ENCODE measurements at places on chromosomes 1 and 21.

- no peak for DNase-seq
Measured at GRCh38 chr1:38454236-38454635, 405.3 kb downstream of the RRAGC start.

DNA sequence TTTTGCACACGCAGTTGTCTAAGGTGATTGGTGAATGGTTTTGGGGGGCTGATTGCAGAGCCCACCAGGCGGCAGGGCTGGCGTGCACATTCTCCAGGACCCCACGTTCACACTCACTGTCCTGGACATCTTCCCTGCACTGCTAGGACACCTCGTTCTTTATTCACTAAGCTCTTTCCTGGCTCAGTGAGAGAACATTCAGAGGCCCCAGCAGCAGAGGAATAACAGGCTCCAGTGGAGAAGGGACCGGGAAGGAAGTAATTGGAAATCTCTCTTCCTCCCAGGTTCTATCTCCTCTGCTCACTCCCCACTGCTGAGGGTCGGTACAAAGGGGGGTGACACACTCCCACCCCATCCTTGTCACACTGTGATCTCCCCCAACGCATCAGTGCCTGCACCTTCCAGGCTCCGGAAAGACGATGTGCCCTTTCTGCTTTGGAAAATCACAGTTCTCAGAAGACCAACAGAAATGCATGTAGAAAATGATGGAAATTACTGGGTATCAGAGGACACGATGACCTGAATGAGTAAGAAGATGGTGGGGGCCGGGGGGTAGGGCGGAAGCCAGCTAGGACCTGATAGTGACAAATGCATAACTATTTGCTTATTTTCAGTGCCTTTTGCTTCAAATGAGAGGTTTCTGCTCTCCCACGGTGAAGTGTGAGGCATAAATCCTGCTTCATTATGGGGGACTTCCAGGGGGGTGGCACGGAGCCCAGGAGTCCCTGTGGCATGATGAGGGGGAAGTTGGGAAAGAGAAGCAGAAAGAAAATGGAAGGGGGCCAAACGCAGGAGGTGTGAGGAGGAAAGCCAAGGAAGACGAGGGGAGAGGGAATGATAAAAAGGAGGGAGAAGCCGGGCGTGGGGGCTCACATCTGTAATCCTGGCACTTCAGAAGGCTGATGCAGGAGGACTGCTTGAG lies 25.2 kb upstream of the KIF26B start:
- no peak for DNase-seq

DNA sequence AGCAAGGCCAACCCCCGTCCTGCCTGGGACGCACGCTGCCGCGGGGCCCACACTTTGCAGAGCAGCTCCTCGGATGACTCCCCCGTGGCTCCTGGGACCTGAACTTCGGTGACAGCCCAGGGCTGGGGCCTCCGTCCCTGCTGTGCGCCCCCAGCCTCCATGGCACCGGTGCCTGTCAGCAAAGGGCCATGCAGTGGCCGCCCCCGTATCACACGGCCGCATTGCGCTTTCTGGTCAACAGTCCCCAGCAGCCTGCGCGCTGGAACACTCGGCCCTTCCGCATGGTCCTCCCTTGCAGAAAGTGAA lies 18.0 kb downstream of the NADK start:
- DNase-seq = no peak

DNA sequence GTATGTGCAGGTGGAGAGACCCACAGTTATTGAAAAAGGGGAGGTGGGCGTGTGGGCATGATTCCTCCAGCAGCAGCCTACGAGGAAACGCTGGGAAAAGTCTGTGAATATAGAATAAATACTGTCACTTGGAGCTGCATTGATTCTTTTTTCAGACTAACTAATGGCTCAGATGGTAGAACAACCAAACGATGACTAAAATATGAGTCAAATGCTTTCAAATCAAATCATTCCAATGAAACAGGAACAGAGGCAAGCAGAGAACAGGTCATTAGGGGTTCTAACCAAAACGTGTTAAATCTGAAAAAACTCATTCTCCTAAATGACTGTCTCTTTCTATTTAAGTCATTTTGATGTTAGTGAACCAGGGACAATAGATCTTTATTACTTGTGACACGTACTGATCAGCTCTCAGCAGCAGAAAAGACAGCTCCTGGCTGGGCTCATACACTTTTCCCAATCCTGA lies 35.1 kb upstream of the SEC16B start:
- DNase-seq = no peak

GRCh38 chr1:26538480-26539412 lies 9.2 kb downstream of the RPS6KA1 start:
- DNase-seq = no peak

DNA sequence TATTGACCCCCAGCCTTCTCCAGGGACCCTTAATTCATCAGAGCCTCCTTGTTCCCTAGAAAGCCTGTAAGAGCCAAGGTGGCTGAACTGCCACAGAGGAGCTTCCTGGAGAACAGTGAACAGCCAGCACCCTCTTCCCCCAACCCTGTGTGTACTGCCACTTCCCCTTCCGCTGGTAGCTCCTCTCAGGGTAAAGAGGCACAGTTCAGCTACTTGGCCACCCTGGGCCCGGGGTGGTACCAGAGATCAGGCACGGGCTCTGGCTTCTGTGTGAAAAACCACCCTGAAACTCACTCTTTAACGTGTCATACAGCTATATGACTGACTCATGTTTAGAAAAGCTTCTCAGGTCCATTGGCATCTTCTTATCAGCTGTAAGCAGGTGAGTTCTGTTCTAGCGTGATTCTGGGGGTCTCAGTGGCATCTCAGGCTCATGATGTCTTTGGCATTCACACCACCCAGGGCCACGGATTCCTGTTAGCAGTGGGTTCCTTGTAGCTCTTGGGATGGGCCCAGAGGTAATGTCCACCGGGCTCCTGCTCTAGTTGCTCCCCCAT lies 22.4 kb downstream of the ARMH1 start:
- no peak for DNase-seq

DNA sequence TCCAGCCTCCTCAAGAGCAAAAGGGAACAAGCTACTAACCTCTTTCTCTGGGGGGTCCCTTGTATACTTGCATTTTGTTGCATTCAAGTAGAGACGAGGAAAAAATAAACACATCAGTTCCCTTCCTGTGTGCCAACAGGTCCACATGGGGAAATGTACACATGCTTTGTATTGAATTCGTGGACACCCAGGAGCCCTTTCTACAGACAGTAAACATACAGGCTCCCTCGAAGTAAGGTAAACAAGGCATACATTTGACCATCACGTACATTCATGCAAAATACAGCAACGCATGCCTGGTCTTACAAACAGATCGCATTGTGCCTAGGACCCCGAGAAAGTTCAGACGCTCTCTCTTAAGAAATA lies 1.1 kb downstream of the KCND3 start:
- no peak for DNase-seq

DNA sequence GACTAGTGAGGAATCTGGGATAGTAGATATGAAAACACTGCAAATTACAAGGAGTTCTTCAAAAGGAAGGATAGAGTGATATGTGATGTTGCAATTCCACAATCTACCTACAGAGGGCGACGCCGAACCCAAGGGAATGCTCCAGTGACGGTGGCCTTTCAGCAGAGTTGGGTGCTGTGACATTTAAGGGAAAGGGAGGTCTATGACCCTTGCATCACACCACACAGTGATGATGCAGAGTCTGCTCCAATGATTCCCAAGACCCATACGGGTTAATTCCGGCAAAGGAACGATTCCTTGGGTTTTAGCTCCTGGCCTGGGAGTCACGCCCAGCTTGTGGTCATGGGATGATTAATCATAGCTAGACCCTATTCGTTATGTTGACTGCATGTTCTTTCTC lies 123.0 kb upstream of the IGSF21 start:
- peak; percentile 17 for DNase-seq

- no peak for DNase-seq
Measured at GRCh38 chr1:194084755-194085154, 898.3 kb upstream of the B3GALT2 start.

DNA sequence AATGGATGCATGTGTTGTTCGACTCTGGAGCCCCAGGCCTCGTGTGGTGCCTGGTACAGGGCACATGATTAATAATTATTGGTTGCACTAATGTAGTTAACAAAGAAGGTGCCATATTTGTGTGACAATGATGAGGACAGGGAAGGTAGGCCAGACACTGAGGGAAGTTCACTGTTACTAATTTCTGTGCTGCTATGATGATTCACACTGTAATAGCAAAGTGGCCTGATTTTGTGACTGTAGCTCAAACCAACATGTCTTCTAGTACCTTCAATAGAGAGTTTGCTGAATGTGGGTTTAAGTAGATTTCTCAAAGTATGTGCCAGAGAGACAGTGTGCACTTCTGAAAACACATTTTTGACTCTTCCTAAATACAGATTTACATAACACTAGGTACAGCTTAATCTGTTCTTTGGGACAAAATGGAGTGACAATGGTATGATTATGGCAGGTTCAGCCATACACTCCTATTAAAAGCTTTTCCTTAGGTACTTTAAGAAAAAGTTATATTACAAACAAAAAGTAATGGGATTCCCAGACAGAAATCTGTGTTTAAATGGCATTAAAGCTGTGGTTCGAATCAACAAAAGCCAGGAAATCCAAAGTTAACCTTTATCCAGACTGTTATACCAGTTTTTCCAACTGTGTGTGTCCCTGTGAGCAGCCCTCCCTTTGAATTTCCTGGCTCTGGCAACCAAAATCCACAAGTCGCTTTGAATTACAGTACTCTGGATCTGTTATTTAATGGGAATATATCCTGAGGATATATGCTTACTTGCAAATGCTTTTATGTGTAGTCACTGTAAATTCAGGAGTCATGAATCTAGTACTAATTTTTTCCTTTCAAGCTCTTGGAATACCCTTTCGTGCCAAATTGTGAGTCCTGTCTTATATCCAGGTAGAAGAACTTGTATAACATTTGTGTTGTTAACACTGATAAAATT lies 277.1 kb upstream of the SGIP1 start:
- DNase-seq = no peak

GRCh38 chr1:17527036-17527914 lies 12.2 kb upstream of the ARHGEF10L start:
- no peak for DNase-seq

DNA sequence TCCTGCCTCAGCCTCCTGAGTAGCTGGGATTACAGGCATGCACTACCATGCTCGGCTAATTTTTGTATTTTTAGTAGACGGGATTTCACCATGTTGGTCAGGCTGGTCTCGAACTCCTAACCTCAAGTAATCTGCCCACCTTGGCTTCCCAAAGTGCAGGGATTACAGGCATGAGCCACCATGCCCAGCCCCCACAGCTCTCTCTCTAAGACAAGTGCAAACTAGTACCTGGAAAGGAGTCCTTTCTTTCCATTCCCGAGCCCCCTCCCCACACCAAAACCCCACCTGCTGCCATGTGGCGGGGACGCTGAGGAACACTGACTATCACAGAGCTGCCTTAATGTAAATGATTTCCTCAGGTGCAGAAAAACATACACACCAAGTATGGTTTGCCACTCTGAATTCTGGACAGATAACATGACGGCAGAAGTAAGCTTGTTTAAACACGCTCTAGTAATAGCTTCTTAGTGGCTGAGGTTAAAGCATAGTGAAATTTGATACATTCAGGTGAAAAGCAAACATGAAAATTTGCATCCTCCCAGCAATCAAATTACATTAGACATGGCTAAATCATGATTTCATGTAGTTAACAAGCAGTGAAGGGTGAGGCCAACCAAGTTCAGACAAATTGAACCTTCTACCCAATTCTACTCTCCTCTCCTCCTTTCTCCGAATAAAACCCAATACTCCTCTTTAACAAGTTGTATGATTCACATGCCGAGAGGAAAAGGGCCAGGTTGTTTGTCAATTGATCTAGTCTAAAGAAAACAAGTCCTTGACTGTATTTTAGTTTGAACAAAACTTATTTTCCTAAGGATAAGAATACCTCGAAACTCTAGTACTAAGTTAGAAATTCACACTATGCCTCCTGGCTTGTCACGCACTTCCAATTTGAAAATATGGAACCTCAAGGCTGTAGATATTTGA lies 19.8 kb downstream of the ERRFI1 start:
- no peak for DNase-seq

GRCh38 chr1:157154940-157155514 lies 16.8 kb upstream of the ETV3 start:
- no peak for DNase-seq

DNA sequence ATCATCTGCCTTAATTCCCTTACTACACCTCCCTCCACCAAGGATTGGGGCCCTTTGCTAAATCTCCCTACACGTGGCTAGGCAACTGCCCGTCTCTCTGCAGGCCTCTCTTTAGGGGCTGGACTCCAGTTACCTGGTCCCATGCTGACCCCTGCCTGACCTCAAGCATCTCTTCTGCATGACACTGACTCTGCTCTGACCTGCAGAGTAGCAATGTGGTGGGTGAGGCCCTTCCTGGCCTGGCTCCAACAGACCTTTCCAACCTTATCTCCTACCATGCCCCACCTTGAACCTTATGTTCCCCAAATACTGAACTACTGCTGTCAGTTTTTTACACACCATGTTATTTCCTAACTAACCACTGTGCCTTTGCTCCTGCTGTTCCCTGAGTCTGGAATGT lies 45.9 kb upstream of the EPS15 start:
- no peak for DNase-seq

DNA sequence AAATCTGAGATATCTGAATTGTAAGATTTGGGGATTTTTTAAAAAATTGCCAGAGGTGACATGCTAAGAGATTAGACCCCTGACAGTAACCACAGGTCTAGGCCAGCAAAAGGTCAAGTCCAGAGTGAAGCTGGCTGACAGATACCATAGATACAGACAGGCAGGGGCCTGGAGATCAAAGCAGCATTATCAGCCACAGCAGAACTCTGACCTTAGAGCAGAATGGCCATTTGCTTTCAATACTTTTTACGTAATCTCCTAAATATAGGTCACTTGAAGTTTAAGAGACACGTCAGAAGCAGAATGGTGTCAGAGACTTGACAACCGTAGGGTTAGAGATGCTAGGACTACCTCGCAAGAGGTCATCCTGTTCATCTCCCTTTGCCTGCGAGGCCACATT lies 40.8 kb upstream of the RXRG start:
- DNase-seq = no peak

Measured in GM18507 (cell line).